ENCODE measurements at places on chromosomes 11 and 22.

DNA sequence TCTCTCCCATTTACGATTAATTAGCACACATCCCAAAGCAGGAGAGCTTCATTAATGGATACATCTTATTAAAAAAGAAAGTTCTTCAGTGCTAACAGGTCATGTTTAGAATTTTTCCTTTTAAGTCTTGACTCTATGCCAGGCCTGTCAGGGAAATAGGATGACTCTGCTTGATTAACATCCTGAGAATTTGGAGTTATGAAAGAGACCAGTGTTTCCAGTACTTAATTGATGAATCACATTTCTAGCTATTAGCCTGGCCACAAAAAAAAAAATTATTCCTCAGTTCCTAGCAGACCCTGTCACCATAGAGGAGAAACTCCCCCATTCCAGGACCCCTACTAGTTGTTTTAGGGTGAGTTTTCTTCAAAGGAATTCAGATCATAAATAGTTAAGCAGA lies 23.6 kb upstream of the ME3 start:
- no peak for DNase-seq

- peak; percentile 20 for DNase-seq
These were observed 27.4 kb upstream of the YPEL1 start for GRCh38 chr22:21762712-21763581.

DNA sequence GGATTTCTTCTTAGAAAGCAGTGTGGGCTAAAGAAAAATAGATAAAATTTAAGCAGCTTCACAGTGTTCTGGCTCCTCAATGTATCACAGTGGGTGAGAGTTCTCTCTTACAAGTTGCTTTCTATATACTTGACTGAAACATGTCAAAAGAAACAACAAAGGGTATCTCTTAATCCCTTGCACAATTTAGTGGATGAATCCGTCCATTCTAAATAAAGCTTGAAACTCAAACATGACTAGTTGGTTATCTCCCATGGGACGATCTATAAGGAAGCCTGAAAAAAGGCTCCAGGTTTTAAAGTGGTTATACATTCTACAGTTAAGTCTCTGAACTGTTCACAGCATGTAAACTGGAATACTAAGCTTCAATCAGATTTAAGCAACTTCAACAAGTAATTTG lies 993.1 kb upstream of the CNTN5 start:
- DNase-seq: no peak

GRCh38 chr11:64042301-64042700 lies 6.6 kb downstream of the FLRT1 start:
- DNase-seq: no peak

GRCh38 chr11:18836417-18836816 lies 44.8 kb upstream of the PTPN5 start:
- no peak for DNase-seq

DNA sequence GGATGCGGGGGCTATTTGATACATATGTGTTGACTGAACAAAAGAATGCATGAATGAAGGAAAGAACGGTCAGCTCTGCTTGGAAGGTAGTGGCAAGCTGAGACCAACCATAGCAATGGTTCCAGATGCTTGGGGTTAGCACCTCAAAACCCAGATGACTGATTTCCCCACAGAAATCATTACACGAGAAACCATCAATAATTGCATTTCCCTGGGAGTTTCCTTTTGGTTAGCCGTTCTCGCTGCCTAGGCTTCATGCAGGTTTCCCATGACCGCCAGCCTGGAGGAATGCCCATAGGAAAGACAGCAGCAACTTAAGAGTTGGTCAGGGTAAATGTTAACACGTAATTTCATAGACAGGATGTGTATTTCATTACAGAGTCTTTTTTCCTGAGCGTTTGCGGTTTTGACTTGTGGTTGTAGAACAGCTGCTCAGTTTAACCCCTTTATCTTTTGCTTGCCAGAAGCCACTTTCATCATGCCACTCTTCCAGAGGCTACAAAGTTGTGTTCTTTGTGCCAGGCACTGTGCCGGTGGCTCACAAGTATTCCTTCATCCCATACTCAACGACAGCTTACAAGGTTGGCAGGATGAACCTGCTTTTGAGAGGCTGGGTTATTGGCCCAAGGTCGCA lies 2.8 kb downstream of the IL17RA start:
- peak; percentile 55 for DNase-seq

- DNase-seq: no peak
These were observed 1.3 kb downstream of the APOA5 start for GRCh38 chr11:116790167-116791001.

GRCh38 chr11:44347538-44347937 lies 37.6 kb upstream of the ALX4 start:
- DNase-seq: no peak

DNA sequence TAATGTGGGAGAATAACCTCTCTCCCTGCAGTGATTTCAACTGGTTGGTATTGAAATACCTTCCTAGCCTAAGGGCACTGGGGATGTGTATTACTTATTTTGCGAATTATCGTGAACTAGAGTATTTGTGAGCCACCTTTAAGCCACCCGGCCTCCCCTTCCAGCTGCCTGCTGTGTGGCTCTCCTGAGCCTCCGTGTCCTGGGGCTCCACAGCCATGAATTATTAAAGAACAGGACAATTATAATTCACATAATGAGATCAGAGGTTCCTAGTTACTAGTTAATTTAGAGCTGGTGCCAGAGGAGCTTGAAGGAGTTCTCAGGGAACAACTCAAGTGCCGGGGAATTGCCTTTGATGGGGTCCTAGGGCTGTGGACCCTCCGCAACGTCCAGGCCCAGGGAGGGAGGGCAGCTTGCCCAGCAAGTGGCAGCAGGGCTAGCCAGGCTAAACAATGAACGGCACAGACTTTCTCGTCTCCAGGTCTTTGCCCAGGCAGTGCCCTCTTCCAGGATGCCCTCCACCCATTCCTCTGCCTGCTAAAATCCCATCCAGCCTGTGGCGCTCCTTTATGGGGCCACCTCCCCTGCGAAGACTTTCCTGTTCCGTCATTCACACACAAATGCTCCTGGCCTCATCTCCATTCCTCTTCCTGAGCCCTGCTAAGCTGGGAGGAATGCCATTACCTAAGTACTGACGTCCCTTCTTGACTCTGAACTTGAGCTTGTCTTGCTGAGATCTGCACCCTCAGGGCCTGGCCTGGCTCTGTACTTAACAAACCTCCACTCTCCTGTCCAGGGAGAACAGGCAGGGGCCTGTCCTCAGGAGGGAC lies 91.5 kb downstream of the RTL6 start:
- DNase-seq: no peak

DNA sequence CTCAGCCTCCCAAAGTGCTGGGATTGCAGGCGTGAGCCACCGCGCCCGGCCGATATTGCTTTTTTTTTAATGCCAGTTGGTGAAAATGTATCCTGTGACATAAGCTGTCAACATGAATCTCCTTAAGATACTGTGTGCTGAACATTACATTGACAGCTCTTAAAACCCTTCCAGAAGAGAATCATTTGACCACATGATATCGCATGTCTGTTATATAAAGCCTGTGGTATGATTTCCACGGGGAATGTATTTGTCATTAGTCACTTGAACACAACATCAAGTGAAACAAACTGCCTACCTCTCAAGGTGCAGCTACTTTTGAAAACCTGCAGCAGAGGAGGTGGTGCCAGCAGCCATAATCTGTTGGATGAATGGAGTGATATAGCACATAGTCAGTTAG lies 67.0 kb downstream of the BCL2L13 start:
- DNase-seq: no peak

GRCh38 chr11:57781529-57781943 lies 19.9 kb downstream of the CTNND1 start:
- DNase-seq: no peak

DNA sequence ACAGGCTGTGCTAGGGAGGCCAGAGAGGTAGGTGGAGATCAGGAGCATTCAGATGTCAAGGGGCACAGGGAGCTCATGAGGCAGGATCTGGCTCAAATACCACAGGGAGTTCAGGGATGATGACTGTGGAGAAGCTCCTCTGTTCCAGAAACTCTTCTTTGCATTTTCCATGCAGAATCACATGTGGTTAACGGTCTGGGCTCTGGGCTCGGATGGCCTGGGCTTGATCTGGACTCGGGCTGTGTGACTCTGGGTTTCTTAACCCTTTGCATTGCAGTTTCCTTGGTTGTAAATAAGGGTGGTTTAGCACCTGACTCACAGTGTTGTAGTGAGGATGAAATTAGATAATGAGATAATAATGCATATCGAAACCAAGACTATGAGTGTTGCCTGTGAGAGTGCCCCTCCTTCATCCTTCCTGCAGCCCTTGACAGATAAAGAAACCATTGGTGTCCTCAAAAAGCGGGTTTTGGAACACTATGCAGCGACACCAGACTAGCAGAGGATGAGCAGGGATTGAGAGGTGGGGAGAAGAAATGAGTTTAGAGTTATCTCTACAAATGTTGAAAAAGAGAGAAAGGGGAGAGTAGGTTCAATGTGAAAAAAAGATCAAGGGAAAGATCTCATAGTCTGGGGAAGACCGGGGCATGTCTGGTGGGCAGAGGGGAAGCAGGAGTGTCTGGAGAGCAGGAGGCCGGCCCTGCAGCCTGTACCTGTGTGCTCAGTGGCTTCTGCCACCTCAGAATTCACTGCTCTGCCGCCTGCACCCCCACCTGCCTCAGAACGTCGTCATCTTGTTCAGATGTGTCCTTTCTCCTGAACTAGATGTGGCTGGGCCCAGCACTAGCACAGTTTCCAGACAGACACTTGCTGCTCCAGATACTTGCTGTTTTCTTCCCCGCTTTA lies 197.8 kb upstream of the SORL1-AS1 start:
- DNase-seq: peak; percentile 18

DNA sequence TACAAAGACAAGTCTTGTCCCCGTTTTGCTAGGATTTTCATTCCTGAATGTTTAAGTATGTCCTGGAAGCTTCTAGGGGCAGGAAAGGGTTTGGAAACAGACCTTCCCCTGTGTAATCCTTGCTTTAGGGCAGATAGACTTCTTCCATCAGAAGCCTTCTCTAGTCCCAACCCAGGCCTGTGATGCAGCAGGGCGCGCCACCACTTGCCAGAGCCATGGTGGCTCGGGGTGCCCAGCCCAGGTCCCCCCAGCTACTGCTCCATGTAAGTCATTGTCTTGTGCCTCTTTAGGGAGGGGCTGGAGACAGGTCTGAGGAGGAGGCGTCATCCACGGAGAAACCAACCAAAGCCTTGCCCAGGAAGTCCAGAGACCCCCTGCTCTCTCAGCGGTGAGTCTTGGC lies 4.3 kb downstream of the NOL12 start:
- DNase-seq: no peak

GRCh38 chr11:44305470-44306051 lies 4.4 kb downstream of the ALX4 start:
- peak; percentile 12 for DNase-seq

GRCh38 chr11:87284306-87284705 lies 246.6 kb downstream of the TMEM135 start:
- no peak for DNase-seq

DNA sequence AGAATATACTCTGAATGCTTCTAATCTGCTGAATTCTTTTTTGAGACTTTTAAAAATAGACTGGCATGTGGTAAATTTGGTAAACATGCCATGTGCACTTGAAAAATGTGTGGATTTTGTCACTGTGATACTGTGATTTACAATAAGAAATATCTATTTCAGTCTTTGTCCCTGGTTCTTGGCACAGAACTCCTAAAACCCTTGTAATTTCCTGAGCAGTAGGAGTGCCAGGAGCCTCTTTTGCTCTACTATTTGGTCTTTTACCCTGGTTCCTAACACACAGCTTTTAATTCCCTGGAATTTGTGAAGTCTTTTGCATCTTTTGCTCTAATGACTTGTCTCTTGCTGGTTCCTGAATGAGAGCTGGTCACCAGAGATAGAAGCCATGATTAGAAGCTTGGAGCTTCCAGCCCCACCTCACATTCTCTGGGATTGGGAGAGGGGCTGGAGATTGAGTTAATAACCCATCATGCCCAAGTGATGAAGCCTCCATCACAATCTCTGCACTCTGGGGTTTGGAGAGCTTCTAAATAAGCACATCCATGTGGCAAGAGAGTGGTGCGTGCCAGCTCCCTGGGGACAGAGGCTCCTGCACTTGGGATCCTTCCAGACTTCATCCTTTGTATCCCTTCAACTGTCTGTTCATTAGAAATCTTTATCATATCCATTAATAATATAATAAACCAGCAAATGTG lies 27.2 kb upstream of the SYT13 start:
- DNase-seq: no peak

- no peak for DNase-seq
These were observed 9.4 kb upstream of the PPM1F start for GRCh38 chr22:21961886-21962654.

DNA sequence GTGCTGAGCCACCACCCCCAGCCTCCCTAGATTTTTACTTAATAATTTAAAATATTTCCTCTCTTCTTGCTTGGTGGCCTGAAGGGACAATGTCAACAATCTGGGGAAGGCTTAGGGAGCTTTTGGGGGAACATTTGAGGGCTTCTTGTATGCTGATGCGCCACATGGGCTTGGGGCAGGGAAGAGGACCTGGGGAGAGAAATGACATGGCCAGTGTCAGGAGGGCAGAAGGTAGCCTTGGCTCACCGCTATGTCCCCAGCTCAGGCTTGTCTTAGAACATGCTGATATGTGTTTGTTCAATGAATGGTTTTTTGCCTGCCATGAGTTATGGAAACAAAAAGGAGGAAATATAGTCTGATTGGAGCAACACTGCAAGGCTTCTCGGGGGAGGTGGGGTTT lies 51.6 kb downstream of the ST14 start:
- DNase-seq: no peak

- no peak for DNase-seq
These were observed 9.4 kb upstream of the NAV2 start for GRCh38 chr11:19703211-19703610.

DNA sequence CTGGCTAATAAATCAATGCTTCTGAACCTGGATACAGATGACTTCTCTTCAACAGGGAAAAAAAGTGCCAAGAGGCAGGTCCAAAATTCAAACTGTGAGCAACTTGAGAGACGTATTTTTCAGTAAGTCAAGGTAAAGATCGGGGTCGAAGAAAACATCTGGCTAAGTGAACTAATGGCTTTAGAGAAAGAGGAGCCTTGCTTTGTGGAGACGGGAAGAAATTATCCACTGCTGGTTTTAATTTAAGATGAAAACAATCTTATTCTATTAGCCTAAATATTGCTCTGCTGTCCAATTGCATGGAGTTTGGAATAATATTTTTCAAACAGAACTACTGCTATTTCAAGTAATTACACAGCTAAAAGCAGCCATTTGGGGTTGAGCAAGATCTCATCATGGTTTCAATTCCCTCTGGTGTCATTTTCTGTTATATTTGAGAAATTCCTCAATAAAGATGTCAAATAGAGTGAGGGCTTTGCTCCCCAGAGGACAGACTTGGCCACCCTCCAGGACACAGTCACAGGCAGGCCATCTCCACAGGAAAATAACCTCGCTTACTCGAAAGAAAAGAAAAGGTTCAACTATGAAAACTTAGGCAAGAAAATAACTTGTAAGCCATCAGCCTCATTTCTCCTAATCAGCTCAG lies 29.8 kb downstream of the SCUBE1 start:
- no peak for DNase-seq

- no peak for DNase-seq
These were observed 53.3 kb downstream of the PANX1 start for GRCh38 chr11:94181943-94182342.

DNA sequence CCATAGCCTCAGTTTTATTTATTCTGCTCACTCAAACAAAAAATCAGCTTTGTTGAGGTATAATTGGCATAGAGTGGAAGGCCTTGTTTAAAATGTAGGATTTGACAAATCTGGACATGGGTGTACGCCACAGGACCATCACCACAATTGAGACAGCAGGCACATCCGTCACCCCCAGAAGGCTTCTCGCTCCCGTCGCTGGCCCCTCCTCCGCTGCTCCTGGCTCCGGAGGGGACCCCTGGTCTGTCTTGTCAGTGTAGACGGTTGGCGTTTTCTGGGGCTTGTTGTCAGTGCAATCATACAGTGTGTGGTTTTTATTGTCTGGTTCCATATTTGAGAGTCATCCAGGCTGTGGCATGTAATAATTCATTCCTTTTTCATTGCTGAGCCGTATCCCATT lies 97.6 kb downstream of the KCNQ1 start:
- no peak for DNase-seq

Data from CD4-positive, alpha-beta T cell treated with Interleukin-6 for 4 hours (primary cell).